ENCODE measurements at places on chromosomes 5 and 9.
A peak's percentile ranks its signal among the peaks of the same experiment; 100 is the strongest.

DNA sequence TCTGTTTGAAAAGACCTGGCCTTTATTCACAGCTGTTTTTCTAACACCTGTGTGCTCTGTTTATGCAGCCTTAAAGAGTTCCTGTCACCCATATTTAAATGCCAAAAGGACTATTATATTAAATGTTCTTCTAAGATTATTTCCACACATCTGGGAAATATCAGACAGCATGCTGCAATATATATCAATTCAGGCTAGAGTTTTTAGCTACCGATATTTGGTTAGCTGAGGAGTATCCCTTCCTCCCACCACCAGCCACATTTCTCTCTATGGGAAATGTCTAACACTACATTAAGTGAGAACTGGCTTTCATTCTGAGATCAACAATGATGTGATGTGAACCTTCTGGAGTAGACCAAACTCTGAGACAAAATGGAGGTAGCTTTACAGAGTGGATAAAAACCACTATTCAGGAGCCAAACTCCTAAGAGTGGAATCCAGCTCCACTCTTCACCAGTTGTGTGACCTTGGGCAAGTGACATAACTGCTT lies 509.2 kb downstream of the ZNF608 start:
- no peak for DNase-seq
- no peak overlapping the region for H3K27ac ChIP-seq
- no peaks in the 10 kb centered on the region for H3K4me1 ChIP-seq
- H3K27me3 ChIP-seq = no peaks in the 10 kb centered on the region
- H3K4me3 ChIP-seq = no peak overlapping the region
- peaks cover 2% of the 10 kb centered on the region for H3K36me3 ChIP-seq

GRCh38 chr9:137464291-137464999 lies 5.3 kb upstream of the NSMF start:
- no peak overlapping the region for H3K4me3 ChIP-seq
- DNase-seq = no peak
- H3K4me1 ChIP-seq = peaks cover 18% of the 10 kb centered on the region
- H3K27ac ChIP-seq = no peak overlapping the region
- H3K36me3 ChIP-seq = peaks cover 6% of the 10 kb centered on the region

DNA sequence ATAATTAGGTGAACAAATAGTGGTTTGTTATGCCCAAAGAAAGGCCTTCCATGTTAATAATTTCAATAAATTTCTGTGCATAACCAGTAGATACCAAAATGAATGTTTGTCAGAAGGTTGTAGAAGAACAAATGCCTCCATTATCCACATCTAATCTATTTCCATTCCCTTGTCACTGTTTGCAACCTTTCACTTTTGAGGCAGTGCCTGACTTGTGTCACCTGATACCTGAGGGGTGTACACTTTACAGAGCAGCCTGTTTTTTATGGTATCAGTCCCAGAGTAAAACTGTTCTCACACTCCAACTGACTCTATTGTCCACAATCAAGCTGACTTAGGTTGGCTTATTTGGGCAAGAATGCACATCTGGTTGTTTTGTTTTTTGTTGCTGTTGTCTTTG lies 40.1 kb downstream of the FREM1 start:
- no peak overlapping the region for H3K27ac ChIP-seq
- no peaks in the 10 kb centered on the region for H3K4me1 ChIP-seq
- no peaks in the 10 kb centered on the region for H3K36me3 ChIP-seq

- H3K27ac ChIP-seq = no peak overlapping the region
- H3K36me3 ChIP-seq = no peaks in the 10 kb centered on the region
- DNase-seq = no peak
- no peak overlapping the region for H3K4me3 ChIP-seq
These were observed 675.3 kb upstream of the CCNG1 start for GRCh38 chr5:162762119-162762518.

DNA sequence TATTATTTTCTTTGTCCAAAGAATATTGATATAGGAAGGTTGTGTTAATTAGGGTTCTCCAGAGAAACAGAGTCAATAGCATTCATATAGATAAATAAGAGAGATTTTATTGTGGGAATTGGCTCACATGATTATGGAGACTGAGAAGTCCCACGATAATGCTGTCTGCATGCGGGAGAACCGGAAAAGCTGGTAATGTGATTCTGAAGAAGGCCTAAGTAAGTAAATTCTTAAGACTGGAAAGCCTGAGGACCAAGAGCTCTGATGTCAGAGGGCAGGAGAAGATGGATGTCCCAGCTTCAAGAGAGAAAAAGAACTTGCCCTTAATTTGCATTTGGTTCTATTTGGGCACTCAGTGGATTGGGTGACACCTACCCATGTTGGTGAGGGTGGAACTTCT lies 307.4 kb upstream of the C9orf72 start:
- H3K27ac ChIP-seq = no peak overlapping the region
- H3K36me3 ChIP-seq = no peaks in the 10 kb centered on the region
- no peak overlapping the region for H3K4me3 ChIP-seq

GRCh38 chr5:136011414-136012001 lies 17.3 kb upstream of the TGFBI start:
- H3K36me3 ChIP-seq = no peaks in the 10 kb centered on the region
- H3K4me1 ChIP-seq = peaks cover 18% of the 10 kb centered on the region
- H3K27ac ChIP-seq = no peak overlapping the region
- no peak overlapping the region for H3K4me3 ChIP-seq

DNA sequence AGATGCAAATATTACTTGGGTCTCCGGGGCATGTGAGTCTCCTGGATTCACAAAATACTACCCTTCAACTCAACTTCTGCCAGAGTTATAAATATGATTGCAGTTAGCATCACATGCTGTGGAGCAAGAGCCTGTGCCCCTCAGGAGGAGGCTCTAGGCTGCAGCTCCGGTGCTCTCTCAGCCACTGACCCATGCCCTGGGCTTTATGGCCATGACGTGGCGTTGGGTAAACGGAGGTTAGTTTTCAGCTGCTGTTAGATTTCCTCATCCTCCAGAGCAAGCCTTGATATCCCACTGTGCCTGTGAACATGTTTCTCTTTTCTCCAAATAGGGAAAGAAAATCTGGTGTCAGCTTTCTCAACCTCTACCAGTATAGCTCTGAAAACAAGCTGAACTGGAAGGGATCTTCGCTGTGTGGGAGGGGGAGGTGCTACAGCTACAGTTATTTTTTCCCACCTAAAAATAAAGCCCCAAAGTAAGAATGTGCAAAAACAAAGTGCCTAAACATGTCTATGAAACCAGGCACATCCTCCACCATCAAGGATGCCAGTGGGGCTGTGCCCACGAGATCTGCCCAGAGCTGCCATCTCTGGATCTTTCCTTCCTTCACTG lies 124.4 kb upstream of the GPR151 start:
- no peak overlapping the region for H3K27ac ChIP-seq
- peaks cover 9% of the 10 kb centered on the region for H3K36me3 ChIP-seq
- H3K4me1 ChIP-seq = no peaks in the 10 kb centered on the region
- H3K27me3 ChIP-seq = no peaks in the 10 kb centered on the region
- H3K4me3 ChIP-seq = no peak overlapping the region

GRCh38 chr5:72848474-72849428 lies 32.3 kb downstream of the TNPO1 start:
- peak overlapping the region; percentile 99 for H3K4me3 ChIP-seq
- DNase-seq = peak; percentile 20
- peaks cover 25% of the 10 kb centered on the region for H3K4me1 ChIP-seq
- no peaks in the 10 kb centered on the region for H3K27me3 ChIP-seq
- H3K36me3 ChIP-seq = peaks cover 36% of the 10 kb centered on the region
- peak overlapping the region; percentile 98 for H3K27ac ChIP-seq

GRCh38 chr5:87899208-87899661 lies 369.4 kb downstream of the TMEM161B start:
- H3K4me3 ChIP-seq = no peak overlapping the region
- DNase-seq = no peak
- H3K4me1 ChIP-seq = no peaks in the 10 kb centered on the region
- H3K36me3 ChIP-seq = no peaks in the 10 kb centered on the region

- H3K27ac ChIP-seq = peak overlapping the region; percentile 31
- DNase-seq = no peak
- H3K4me3 ChIP-seq = no peak overlapping the region
- peaks cover 51% of the 10 kb centered on the region for H3K36me3 ChIP-seq
- H3K27me3 ChIP-seq = no peaks in the 10 kb centered on the region
- H3K4me1 ChIP-seq = peaks cover 7% of the 10 kb centered on the region
These were observed 166.6 kb downstream of the SMARCA2 start for GRCh38 chr9:2181792-2182191.
